Kasumi-1 (cell line): ENCODE measurements at places on chromosomes 2 and 18.

GRCh38 chr2:88642278-88642677, 15.0 kb upstream of the EIF2AK3 start:
- DNase-seq: no peak

DNA sequence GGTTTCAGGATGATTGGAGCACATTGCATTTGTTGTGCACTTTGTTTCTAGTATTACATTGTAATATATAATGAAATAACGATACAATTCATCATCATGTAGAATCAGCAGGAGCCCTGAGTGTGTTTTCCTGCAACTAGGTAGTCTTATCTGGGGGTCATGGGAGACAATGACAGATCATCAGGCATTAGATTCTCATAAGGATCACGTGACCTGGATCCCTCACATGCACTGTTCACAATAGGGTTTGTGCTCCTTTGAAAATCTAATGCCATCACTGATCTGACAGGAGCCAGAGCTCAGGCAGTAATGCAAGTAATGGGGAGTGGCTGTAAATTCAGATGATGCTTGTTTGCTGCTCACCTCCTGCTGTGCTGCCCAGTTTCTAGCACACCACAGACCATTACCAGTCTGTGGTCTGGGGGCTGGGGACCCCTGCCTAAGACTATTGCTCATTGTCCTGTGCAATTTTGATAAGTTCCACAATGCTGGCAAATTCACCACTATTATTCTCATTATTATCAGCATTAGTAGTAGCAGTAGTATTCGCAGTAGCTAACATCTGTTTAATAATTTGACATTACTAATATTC, 428.7 kb upstream of the TNP1 start:
- no peak for DNase-seq

DNA sequence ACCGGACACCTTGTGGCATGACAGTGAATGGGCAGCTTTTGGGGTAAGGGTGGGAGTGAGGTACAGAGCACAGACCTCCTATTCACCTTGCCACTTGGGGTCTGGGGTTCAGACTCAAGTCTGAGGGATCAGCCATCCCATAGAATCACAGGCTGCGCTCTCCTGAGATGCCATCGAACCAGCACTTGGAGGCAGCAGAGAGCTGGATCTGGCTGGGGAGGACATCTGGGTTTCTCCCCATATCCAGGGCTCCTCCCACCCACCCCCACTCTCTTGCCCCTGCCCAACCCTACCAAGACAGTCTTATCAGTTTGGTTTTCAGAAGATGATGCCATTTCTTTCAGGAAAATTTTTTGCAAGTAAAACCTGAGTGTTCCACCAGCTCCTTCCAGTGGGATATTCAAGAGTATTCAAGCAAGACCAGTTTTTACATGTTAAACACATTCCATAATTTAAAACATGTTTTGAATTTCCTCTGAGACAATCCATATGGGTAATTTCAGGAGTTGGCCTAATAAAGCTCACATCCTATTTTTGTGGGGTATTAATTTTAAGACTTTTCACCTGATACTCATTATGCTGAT, 29.2 kb upstream of the TEX44 start:
- DNase-seq: peak; percentile 42

GRCh38 chr2:69375494-69376353, 11.3 kb downstream of the GFPT1 start:
- peak; percentile 81 for DNase-seq

DNA sequence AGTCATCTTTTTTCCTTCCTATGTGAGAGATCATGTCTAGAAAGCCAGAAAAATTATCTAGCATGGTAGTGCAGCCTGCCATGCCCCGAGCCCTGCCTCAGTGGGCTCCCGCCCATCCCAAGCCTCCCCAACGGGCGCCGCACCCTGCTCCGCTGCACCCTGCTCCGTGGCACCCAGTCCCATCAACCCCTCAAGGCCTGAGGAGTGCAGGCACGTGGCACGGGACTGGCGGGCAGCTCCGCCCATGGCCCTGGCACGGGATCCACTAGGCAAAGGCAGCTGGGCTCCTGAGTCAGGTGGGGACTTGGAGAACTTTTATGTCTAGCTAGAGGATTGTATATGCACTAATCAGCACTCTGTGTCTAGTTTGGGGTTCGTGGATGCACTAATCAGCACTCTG, 83.4 kb upstream of the COL3A1 start:
- no peak for DNase-seq

DNA sequence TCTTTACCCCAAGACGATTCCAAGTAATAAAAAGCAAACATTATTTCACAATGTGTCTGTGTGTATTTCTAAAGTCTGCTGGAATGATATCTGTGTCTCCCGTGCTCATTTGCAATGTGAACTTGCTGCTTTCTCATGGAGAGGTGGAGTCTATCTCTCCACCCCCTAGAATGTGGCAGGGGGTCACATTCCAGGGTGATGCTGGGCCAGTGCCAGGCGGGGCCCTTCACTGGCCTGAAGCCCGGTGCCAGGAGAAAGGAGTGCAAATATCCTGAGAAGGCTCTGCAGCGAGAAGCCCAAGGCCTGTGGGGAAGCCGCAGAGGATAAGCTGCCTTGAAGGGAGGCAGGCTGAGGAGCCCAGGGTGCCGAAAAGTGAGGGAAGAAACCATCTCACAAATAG, 26.8 kb upstream of the LDLRAD4 start:
- no peak for DNase-seq

DNA sequence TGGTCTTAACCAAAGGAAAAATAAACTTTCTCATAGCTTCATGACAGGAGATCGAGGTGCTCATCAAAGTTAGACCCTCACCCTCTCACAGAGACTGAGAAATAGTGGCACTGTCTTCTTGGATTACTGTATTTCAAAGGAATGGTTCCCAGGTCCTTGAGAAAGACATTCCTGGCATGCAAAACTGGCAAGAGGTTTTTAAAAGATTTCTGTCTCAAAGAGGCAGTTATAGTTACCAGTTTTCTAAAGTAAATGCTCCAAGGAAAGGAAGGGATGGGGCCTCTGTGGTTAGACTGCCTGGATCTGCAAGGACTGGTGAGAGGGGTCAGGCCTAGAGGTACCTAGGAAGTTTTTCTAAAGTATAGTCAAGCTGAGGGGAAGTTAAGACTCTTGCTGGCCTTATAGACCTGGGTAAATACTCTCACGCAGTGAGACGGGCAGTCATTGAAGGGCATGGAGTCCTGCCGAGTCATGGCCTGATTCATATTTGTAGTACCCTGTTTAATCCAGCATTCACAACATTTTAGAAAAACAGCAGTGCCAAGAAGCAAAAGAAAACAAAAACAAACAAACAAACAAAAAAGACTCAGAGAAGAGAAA, 226.1 kb downstream of the DOK6 start:
- no peak for DNase-seq

GRCh38 chr2:205721057-205721449, 38.8 kb downstream of the NRP2 start:
- DNase-seq: no peak

- no peak for DNase-seq
Measured at GRCh38 chr2:23593752-23594459, 208.9 kb downstream of the KLHL29 start.

- no peak for DNase-seq
Measured at GRCh38 chr2:120444691-120445240, 98.8 kb downstream of the INHBB start.

DNA sequence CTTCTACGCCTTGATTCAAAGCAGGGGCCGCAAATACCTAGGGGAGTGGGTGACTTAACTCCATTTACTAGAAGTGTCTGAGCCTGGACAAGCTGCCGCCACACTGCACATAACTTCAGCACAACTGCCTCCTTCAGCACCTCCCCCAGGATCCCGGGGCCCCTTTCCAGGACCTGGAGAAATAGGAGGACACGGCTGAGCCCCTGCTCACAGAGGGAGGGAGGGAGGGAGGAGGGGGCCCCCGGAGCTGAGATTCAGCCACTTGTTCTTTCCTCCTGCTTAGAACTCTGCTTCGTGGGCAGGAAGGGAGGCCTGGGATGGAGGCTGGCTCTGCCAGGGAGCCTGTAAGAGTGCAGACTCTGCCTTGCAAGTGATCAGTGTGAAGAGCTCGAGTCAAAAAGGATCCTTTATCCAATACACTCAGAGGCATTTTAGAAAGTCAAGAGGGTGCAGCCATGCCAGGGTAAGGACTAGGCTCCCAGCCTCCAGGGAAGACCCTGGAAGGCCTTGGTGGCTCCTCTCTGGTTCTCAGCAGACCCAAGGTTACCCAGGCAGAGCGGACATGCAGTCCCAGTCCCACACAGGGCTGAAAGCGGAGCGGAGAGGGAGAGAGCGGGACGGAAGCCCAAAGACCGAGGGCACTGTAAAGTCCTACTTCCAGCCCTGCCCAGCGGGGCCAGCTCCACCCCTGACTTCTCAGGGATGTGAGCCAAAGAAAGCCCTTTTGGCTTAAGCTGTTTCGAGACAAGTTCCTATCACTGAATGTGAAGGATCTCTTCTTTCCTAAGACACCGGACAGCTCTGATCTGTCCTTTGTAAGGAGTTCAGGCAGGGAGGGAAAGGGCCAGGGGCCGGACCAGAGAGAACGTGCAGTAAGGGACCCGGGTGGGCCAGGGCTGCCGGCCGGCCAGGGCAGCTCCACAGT, 8.6 kb upstream of the ARMC9 start:
- DNase-seq: no peak

DNA sequence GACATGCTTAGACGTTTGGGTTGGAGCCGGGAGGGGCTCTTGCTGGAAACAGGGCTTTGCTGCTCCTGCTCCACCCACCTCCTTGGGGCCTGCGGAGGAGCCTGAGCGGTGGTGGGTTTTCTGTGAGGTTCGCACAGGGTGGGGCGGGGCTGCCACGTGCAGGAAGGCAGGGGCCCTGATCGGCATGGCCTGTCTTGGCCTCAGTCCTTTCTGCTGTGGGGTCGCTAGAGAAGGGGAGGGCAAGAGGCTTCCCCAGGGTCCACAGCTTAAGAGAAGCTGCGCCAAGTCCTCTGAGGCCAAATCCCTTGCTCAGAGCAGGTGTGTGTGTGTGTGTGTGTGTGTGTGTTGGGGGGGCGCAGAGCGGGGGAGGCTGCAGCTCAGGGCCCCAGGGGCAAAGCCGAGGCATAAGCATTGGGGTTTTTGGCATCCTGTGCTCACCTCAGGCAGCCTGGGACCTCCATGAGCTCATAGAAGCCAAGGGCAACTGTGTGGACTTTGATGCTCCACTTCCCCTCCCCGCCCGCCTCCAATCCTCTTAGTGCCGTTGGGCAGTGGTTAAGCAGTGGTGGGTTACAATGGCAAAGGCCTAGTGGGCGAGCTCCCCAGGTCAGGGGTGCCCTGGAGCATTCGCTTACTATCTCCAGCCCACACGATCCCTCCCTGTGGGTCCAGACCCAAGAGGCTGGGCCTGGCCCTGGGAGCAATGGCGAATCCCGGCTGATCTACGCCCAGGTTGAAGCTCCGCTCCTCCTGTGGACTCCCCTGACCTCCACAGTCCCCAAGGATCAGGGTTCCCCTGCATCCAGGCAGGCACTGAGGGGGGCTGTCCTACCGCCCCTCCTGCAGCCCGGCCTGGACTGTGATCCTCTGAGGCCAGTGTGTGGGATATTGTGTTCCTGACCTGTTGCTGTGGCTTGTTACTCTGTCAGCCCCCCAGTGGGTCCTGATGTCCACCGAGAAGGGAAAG, 28.9 kb downstream of the TOGARAM2 start:
- DNase-seq: no peak

- DNase-seq: no peak
Measured at GRCh38 chr18:11993264-11993916, 12.1 kb downstream of the IMPA2 start.

GRCh38 chr2:218125095-218125494, 733 bp upstream of the CXCR2 start:
- no peak for DNase-seq

- no peak for DNase-seq
Measured at GRCh38 chr2:151775057-151775740, 40.9 kb upstream of the NEB start.

DNA sequence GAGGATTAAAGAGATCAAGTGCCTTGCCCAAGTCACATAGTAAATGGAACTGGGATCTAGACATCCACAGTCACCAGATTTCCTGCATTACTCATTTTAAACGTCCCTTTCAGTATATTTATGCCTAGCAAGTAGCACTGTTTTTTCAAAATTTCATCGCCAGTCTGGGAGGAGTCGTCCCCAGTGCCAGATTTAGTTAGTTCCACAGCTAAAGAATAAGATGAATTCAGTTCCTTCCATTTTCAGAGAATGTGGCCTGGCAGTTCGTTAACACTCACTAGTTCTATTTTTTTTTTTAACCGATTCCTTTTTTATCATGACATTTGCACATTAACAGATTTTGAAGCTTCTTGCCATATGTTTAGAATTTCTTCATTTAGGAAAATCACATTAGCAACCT, 11.2 kb downstream of the GRP start:
- DNase-seq: no peak

- DNase-seq: no peak
Measured at GRCh38 chr2:64881037-64881492, 108.1 kb upstream of the SLC1A4 start.

GRCh38 chr18:26575865-26576217, 27.5 kb upstream of the KCTD1 start:
- no peak for DNase-seq

- no peak for DNase-seq
Measured at GRCh38 chr2:186995092-186995491, 146.1 kb upstream of the ZSWIM2 start.

GRCh38 chr2:74020702-74021406, 36.1 kb downstream of the TET3 start:
- DNase-seq: peak; percentile 41

DNA sequence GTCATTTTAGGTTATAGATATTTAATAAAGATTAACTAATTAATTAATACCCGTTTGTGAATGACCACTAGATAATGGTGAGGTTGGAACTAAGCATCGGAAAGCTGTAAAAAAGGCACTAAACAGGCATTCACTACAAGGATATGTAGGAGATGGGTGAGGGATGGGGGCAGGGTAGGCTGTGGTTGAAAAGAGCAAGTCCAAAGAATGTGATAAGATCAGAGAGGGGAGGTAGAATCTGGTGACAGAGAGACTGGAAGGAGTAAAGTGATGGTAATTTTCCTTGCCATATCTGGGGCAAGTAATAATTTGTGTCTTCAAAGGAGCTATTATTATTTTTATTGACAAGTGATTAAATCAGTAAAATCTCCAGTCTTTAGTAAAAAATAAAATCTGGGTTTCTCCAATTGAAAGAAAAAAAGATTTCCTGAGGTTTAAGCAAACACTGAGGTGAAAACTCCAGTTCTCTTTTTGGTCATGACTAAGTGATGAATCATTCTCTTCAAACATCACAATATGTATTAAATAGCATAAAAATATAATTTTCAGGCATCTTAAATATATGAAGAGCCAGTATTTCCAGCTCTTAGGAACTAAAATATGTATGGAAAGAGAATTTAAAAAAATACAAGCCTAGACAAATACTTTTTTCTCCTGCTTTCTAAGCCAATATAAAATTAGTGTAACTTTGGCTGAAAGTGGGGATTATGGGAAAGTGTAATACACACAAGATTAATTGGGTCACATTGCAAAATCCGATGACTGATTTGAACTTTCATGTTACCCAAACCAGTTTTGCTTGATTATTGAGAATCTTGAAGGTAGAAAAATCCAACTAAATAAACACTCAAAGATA, 259.1 kb upstream of the RBMS1 start:
- DNase-seq: no peak

- DNase-seq: no peak
Measured at GRCh38 chr18:28178720-28179119, 1.8 kb upstream of the CDH2 start.

GRCh38 chr2:70456585-70457495, 96.8 kb downstream of the TGFA start:
- no peak for DNase-seq

- DNase-seq: no peak
Measured at GRCh38 chr2:148607566-148607965, 37.0 kb upstream of the EPC2 start.
